Left colon (tissue), 2 donors: ENCODE measurements at places on chromosomes 11 and 22. TPM values are rescaled to one million over a fixed set of nuclear protein-coding genes. Genes with fewer than 3 reads are reported as not detected.

GPR83 gene
- not detected for total RNA-seq

NLRP14 gene
- 0.14 TPM for total RNA-seq

SREBF2 gene
- 215 TPM for total RNA-seq

FUT4 gene
- 21.8 TPM for total RNA-seq

RASL10A gene
- 1.7 TPM for total RNA-seq

PRDX5 gene
- total RNA-seq: 272 TPM

TRMU gene
- total RNA-seq: 44.5 TPM

DDX10 gene
- 15.7 TPM for total RNA-seq

PARVA gene
- total RNA-seq: 70.4 TPM

NCR3LG1 gene
- total RNA-seq: 13.1 TPM

MYO7A gene
- total RNA-seq: 5.8 TPM

TRIM68 gene
- 18.6 TPM for total RNA-seq

CDC42EP1 gene
- 64.1 TPM for total RNA-seq

DDI1 gene
- total RNA-seq: not detected

RTN4R gene
- 4.0 TPM for total RNA-seq

BATF2 gene
- 17.4 TPM for total RNA-seq

APOL6 gene
- 34.0 TPM for total RNA-seq

LMO2 gene
- total RNA-seq: 9.0 TPM

PIWIL4 gene
- total RNA-seq: 7.5 TPM

ASRGL1 gene
- 18.1 TPM for total RNA-seq

CCDC90B gene
- 20.0 TPM for total RNA-seq

PARVG gene
- 8.4 TPM for total RNA-seq

KREMEN1 gene
- total RNA-seq: 24.0 TPM

SMIM35 gene
- not detected for total RNA-seq

C1QTNF4 gene
- total RNA-seq: 0.34 TPM

DEFB131B gene
- total RNA-seq: not detected

KIAA1671 gene
- total RNA-seq: 100 TPM

HOATZ gene
- not detected for total RNA-seq

RASGRP2 gene
- total RNA-seq: 7.7 TPM

OR52B4 gene
- total RNA-seq: not detected

MYRF gene
- total RNA-seq: 15.6 TPM

ZP1 gene
- total RNA-seq: not detected

GAS2L1 gene
- 19.7 TPM for total RNA-seq

RELT gene
- 3.1 TPM for total RNA-seq

CTSW gene
- 2.4 TPM for total RNA-seq

DAGLA gene
- total RNA-seq: 12.2 TPM

TCP11L1 gene
- 30.7 TPM for total RNA-seq

EXPH5 gene
- 51.8 TPM for total RNA-seq

CYTH4 gene
- 10.4 TPM for total RNA-seq

OR2AG2 gene
- total RNA-seq: 0.21 TPM
